CD4-positive, alpha-beta T cell (primary cell): ENCODE measurements at places on chromosomes 4 and X.

GRCh38 chrX:38954520-38954919 is 153.3 kb downstream of the MID1IP1 start:
- no peak overlapping the region for H3K4me3 ChIP-seq
- no peak overlapping the region for H3K27ac ChIP-seq
- no peaks in the 10 kb centered on the region for H3K4me1 ChIP-seq
- H3K36me3 ChIP-seq: no peaks in the 10 kb centered on the region
- no peaks in the 10 kb centered on the region for H3K27me3 ChIP-seq

DNA sequence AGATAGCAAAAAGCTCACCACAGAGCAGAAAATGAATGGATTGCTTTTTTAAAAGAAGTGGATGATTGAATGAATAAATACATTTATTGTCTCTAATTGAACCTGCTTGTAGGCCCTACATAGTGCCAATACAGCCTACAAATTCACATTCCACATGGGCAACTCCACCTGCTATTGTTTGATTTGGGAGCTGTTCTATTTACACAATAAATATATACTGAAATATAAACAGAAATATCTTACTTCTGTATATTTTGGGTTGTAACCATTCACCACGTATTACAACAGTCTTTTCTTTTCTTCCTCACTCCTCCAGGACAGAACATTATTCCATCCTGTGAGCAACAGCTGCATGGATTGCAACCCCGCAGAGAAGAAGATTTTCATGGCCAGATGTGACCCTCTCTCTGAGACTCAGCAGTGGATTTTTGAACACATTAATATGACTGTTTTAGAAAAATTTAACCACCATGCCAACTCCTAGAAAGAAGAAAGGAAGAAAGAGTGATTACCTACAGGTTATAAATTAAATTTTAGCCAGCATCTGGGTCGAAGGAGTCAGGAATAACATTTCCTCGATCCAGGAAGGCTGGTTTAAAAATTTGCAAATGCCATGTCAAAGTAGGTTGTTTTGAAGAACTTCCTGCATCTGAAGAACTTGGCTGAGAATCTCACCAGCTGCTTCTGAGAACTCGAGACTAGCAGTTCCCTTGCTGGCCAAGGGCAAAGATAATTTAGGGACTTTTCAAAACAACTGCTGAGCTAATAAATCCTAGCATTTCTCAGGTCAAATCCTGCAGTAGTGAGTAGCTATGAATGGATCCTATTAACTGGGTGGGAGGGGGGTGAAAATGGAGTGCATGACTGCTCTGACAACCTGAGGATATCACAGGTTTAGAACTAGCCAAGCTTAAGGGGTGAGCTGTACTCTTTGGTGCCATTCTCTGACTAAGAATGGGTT is 128.7 kb upstream of the GALNT7 start:
- no peaks in the 10 kb centered on the region for H3K4me1 ChIP-seq
- no peak for DNase-seq
- no peak overlapping the region for H3K4me3 ChIP-seq
- H3K27ac ChIP-seq: no peak overlapping the region

GRCh38 chr4:140038031-140038533 is 115.9 kb downstream of the MAML3 start:
- no peaks in the 10 kb centered on the region for H3K27me3 ChIP-seq
- no peaks in the 10 kb centered on the region for H3K36me3 ChIP-seq
- no peak overlapping the region for H3K4me3 ChIP-seq
- no peaks in the 10 kb centered on the region for H3K4me1 ChIP-seq
- H3K27ac ChIP-seq: no peak overlapping the region
- no peak for DNase-seq

GRCh38 chr4:135050086-135050717 is 848.6 kb upstream of the PABPC4L start:
- H3K27ac ChIP-seq: no peak overlapping the region
- no peaks in the 10 kb centered on the region for H3K4me1 ChIP-seq
- no peak for DNase-seq

- H3K36me3 ChIP-seq: no peaks in the 10 kb centered on the region
- DNase-seq: no peak
- no peak overlapping the region for H3K27ac ChIP-seq
- no peaks in the 10 kb centered on the region for H3K27me3 ChIP-seq
Measured at GRCh38 chrX:39837688-39838087, 260.1 kb downstream of the BCOR start.

DNA sequence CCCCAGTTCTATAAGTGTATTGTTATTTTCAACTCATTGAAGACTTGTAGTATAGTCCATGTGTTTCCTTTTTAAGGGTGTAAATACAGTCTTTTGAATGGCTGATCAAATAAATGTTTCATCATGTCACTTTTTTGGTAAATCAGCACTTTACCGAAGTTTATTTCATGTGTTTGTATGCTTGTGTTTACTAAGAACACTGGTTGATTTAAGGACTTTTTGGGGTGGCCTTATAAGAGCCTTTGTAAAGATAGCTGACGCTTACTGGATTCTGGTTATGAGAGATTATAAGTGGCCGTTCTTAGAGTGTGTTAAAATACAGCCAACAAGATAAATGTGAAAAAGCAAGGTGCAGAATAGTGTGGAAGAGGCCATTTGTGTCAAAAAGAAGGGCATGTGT is 2.6 kb downstream of the UBE2K start:
- peak overlapping the region; percentile 99 for H3K4me3 ChIP-seq
- peaks cover 10% of the 10 kb centered on the region for H3K36me3 ChIP-seq
- no peaks in the 10 kb centered on the region for H3K27me3 ChIP-seq

- H3K36me3 ChIP-seq: no peaks in the 10 kb centered on the region
- H3K4me1 ChIP-seq: no peaks in the 10 kb centered on the region
- no peak for DNase-seq
- no peak overlapping the region for H3K4me3 ChIP-seq
- no peaks in the 10 kb centered on the region for H3K27me3 ChIP-seq
Measured at GRCh38 chrX:16963216-16963615, 16.8 kb downstream of the REPS2 start.

- no peak for DNase-seq
- no peaks in the 10 kb centered on the region for H3K36me3 ChIP-seq
- H3K27me3 ChIP-seq: peaks cover 20% of the 10 kb centered on the region
- H3K27ac ChIP-seq: no peak overlapping the region
- H3K4me1 ChIP-seq: peaks cover 11% of the 10 kb centered on the region
Measured at GRCh38 chr4:185589067-185589836, 53.9 kb upstream of the PDLIM3 start.

- H3K27ac ChIP-seq: no peak overlapping the region
- DNase-seq: no peak
- H3K4me3 ChIP-seq: no peak overlapping the region
- H3K4me1 ChIP-seq: no peaks in the 10 kb centered on the region
- H3K36me3 ChIP-seq: no peaks in the 10 kb centered on the region
- H3K27me3 ChIP-seq: no peaks in the 10 kb centered on the region
Measured at GRCh38 chrX:52216541-52216940, 31.9 kb downstream of the MAGED4 start.

- peak; percentile 37 for DNase-seq
- H3K36me3 ChIP-seq: no peaks in the 10 kb centered on the region
- no peak overlapping the region for H3K4me3 ChIP-seq
- no peaks in the 10 kb centered on the region for H3K4me1 ChIP-seq
- no peaks in the 10 kb centered on the region for H3K27me3 ChIP-seq
Measured at GRCh38 chrX:136162827-136163570, 15.7 kb downstream of the FHL1 start.

- H3K27me3 ChIP-seq: no peaks in the 10 kb centered on the region
- H3K36me3 ChIP-seq: no peaks in the 10 kb centered on the region
- DNase-seq: no peak
- H3K27ac ChIP-seq: no peak overlapping the region
- H3K4me3 ChIP-seq: no peak overlapping the region
Measured at GRCh38 chr4:39231660-39232059, 49.3 kb downstream of the WDR19 start.

DNA sequence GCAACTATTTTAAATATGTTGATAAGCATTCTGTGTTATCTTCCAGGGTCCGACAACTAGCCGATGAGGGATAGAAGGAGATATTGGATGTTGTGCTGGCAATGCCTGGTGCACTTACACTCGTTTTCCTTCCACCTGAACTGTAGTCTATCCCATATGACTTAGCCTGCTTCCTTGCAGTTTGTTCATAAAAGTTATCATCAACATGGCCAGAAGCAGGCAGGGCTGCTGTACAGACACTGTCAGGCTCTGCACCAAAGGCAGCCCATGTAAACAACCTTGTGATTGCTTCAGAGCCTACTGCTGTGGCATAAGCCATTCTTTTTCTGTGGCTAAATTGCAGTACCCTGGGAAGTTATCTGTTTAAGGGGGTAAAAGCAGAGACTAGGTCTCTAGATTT is 1.6 kb downstream of the MAPK10 start:
- no peak overlapping the region for H3K4me3 ChIP-seq
- H3K36me3 ChIP-seq: no peaks in the 10 kb centered on the region
- no peak overlapping the region for H3K27ac ChIP-seq
- DNase-seq: no peak
- no peaks in the 10 kb centered on the region for H3K27me3 ChIP-seq

- no peak overlapping the region for H3K4me3 ChIP-seq
- H3K27me3 ChIP-seq: no peaks in the 10 kb centered on the region
- peak; percentile 38 for DNase-seq
- H3K36me3 ChIP-seq: no peaks in the 10 kb centered on the region
- H3K4me1 ChIP-seq: peaks cover 49% of the 10 kb centered on the region
- H3K27ac ChIP-seq: no peak overlapping the region
Measured at GRCh38 chr4:10123227-10124101, 6.9 kb upstream of the WDR1 start.

GRCh38 chr4:176238826-176239225 is 30.2 kb downstream of the ASB5 start:
- no peaks in the 10 kb centered on the region for H3K36me3 ChIP-seq
- H3K27ac ChIP-seq: no peak overlapping the region
- no peak overlapping the region for H3K4me3 ChIP-seq
- no peaks in the 10 kb centered on the region for H3K4me1 ChIP-seq
- H3K27me3 ChIP-seq: no peaks in the 10 kb centered on the region

DNA sequence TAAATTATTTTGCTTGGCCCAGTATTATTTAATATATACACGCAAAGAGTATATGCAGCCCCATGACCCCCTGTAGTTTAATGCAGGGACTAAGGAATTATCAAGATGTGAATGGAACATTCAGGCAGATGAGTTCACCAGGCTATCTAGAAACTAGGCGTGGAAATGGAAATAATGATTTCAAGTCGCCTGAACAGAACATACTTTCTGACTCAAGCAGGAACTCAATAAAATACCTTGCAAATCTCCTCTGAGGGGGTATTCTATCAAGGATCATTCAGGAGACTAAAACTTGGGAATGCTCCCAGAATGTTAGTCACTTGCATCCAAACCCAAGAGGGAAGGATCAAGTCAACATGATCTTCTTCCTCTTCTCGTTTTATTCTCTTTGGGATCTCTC is 59.6 kb upstream of the RASSF6 start:
- no peaks in the 10 kb centered on the region for H3K36me3 ChIP-seq
- no peak overlapping the region for H3K27ac ChIP-seq

GRCh38 chrX:71872542-71873458 is 37.8 kb upstream of the NHSL2 start:
- DNase-seq: no peak
- no peaks in the 10 kb centered on the region for H3K36me3 ChIP-seq
- H3K4me1 ChIP-seq: no peaks in the 10 kb centered on the region
- peaks cover 4% of the 10 kb centered on the region for H3K27me3 ChIP-seq

DNA sequence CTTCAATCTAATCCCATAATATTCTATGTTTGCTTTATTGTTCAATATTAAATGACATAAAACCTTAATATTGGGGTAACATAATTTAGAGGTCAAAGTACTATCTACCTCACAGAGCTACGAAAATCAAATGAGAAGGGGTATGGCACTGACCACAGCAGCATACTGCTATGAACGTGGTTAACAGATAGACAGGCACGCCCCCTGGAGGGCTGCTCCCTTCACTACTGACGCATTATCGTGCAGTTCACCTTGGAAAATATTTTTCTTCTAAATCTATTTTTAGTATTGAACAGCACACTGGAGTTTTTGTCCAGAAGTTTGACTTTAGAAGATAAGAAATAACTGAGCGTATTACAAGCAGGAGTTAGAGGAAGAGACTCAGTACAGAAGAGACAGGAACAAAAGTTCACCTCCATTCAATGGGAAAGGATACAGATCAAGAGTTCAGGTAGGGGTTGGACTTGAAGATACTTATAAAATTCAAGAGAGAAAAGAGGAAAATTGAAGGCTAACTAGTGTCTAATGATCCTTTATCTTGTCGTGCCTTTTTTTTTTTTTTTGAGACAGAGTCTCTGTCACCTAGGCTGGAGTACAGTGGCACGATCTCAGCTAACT is 22.7 kb downstream of the MAP9 start:
- H3K27me3 ChIP-seq: no peaks in the 10 kb centered on the region
- H3K27ac ChIP-seq: no peak overlapping the region
- peak; percentile 7 for DNase-seq
- no peaks in the 10 kb centered on the region for H3K4me1 ChIP-seq
- H3K4me3 ChIP-seq: no peak overlapping the region

- H3K27ac ChIP-seq: no peak overlapping the region
- DNase-seq: peak; percentile 33
- H3K36me3 ChIP-seq: no peaks in the 10 kb centered on the region
- no peaks in the 10 kb centered on the region for H3K27me3 ChIP-seq
Measured at GRCh38 chr4:118981839-118982381, 93.3 kb downstream of the SYNPO2 start.

DNA sequence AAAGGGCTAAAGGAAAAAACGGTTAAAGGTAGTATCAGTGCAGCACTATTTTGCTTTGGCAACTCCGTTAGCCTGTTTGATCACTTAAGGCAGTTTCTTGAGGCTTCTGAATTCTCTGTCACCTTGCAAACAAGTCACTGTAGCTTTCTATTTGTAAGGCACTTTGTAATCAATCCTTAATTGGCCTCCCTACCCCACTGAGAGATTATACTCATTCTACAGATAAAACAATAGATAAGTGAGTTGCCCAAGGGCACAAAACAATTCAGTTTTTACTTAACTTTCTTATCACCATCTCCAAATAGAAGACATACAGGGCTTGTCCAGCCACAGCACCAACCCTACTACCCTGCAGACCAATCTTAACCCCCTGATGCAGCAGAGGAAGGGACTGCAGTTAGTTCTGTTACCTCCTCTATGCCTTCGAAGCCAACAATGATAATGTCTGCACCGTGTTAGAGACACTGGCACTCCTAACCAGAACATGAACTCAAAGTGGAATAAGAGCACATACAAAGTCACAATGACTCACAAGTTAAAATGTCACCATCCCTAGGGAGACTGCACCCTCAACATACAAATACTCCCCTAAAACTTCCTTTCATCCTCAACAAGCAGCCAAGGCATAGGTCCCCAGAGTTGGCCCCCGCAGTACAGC is 1.7 kb downstream of the TMEM185A start:
- H3K4me1 ChIP-seq: peaks cover 25% of the 10 kb centered on the region
- no peak for DNase-seq
- no peaks in the 10 kb centered on the region for H3K27me3 ChIP-seq
- H3K27ac ChIP-seq: no peak overlapping the region
- no peak overlapping the region for H3K4me3 ChIP-seq

DNA sequence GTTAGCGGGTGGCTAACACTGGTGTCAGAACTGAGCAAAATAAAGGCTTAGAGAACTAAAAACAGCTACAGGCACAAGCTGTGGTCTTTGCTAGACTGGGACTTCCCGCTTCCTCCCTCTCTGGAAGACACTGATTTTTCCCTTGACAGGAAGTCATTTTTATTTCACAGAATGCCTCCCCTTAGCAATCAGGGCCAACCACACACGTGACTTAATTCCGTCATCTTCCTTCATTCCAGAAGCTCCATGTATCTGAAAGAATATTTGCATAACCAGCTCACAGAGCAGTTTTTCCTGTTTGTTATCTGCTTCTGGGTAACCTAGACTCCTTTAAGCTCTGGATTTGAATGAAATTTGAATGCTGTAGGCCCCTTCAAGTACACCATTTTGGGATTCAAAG is 327.5 kb upstream of the FRG1 start:
- H3K27me3 ChIP-seq: no peaks in the 10 kb centered on the region
- H3K36me3 ChIP-seq: no peaks in the 10 kb centered on the region
- no peak overlapping the region for H3K4me3 ChIP-seq
- H3K27ac ChIP-seq: no peak overlapping the region
- no peaks in the 10 kb centered on the region for H3K4me1 ChIP-seq
